ENCODE measurements at places on chromosomes 7 and 10.

DNA sequence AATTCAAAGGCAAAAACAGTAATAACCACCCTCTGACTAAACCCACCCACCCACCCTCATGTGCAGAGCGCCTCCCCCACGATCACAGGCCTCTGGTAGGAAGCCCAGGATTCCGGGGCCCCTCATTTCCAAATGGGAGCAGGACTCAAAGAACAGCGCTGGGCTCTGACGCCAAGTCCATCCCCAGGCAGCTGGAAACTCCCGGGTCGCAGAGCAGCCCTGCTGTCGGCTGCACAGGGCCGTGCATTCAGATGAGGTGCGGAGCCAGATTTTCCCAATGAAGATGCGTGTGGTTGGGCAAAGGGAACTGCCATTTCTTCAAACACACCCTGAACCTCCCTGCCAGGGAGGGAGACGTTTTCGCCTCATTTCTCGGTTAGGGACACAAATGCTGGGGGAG is 152.3 kb downstream of the MAD1L1 start:
- DNase-seq: no peak

- DNase-seq: no peak
Observed at GRCh38 chr10:89942217-89942616, 240.8 kb downstream of the KIF20B start.

DNA sequence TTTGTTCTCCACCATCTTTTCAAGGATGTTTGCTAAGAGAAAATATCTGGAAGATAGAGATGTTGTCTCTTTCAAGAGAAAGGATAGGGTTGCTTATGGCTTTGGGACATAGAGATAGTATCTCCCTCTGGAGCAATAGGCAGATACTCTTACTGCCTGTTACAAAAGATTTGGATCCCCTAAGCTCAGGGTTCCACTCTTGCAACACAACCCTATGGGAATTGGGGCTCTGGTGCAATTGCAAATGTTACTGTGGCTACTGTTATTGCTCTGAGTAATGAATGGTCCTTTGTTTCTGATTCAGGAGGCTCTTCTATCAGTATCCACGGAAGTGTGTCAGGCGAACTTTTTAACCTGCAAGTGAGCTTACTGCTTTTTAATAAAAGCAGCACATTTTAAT is 88.8 kb downstream of the GPR85 start:
- no peak for DNase-seq

DNA sequence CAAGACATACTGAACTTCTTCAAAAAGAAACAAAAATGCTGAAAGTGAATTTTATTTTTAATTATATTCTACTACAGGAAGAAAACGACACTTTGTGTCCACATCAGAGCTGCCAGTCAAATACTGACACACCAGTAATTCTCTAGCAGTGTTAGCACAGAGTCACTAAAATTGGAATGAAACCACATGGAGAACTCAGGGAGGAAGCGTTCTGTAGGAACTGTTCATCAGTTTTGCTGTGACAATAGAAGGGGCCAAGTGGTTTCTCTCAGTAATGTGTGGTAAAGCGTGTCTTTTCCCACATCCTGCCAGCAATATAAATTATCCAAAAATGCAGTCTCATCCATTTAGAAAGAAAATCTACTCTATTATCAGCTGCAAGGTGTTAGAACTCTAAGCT is 683.3 kb downstream of the GRM8 start:
- no peak for DNase-seq

- no peak for DNase-seq
Observed at GRCh38 chr7:23894892-23895569, 185.0 kb downstream of the STK31 start.

DNA sequence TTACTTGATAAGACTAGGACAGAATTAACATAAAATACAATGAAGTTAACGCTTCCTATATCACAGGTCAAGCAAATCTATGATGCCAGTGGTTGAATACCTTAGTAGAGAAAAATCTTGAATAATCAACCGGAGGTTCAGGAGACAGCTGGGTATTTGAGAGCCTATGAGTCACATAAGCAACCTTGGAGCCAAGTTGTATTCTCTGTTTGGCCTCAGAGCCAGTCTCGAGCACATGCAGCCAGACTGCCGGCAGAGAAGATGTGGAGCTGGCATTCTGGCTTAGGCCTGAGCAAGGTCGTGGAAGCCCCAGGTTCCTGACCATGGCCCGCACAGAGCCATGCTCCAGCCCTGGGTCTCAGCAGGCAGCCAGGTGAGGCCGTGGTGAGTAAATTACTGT is 90.3 kb downstream of the FAM204A start:
- no peak for DNase-seq

DNA sequence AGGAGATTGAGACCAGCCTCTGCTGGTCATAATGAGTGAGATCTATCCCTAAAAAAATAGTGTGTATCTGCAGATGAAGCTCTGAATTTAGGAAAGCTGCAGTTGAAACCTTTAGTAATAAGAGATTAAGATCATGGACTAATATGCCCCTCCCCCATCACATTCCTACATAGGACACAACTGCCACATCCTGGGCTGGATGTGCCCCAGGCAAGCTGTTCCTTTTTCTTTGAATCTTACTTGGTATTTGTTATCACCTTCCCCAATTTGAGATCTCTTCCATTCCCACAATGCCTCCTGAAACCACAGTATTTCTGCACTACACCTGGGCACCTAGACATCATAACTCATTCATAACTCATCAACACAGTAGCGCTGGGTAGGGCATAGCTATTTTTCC is 74.1 kb downstream of the DOCK1 start:
- no peak for DNase-seq

DNA sequence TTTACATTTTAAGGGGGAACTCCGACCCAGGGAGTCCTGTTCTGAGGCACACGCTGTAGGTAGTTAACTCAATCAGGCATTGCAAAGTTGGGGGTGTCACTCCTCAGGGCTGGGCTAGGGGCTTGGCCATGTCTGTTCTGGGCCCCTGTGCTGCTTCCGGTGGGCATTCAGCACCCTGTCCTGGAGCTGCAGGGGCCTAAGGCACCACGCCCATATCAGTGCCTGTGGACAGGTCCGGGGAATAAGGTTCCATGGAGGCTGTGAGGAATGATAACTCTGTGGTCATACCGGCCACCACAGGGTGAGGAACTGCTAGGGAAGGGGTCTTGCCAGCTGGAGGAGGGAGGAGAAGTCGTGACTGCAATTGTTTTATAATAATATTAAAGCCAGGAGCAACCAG is 539.1 kb upstream of the FOXK1 start:
- no peak for DNase-seq

DNA sequence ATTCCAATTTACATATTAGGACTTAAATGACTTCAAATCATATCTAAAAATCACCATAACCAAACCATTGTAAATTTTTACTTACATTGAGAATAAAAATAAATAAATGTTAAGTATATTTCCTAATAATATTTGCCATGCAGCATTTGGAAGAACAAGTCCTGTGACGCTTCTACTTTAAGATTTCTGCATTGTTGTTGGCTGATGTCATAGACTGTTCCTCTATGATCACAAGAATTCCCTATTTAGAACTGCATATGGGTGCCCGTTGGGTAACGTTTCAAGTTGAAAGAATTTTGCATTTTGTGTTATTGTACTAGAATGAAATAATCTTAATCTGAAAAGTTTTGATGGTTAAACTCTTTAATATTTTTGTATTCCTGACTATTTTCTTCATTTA is 5.1 kb upstream of the ITGB1 start:
- no peak for DNase-seq

DNA sequence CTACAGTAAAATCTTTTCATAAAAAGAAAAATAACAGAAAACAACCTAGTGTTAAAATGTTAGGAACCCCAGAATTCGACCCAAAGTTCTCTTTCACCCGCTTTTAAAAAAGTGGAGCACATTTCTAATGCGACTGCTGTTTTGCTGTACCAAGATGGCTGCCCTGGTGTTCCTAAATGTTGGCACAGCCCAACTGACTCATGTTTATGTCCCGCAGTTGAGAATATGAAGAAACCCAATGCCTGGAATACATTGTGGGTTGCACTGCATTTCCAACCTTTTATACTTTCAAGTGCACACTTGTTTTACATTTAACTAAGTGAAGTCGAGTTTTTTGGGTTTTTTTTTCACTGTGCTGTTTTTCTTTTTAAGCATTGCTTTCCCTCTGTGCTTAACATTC is 944 bp downstream of the STEAP1B start:
- no peak for DNase-seq

- DNase-seq: no peak
Observed at GRCh38 chr10:64859911-64860310, 1338.7 kb downstream of the REEP3 start.

DNA sequence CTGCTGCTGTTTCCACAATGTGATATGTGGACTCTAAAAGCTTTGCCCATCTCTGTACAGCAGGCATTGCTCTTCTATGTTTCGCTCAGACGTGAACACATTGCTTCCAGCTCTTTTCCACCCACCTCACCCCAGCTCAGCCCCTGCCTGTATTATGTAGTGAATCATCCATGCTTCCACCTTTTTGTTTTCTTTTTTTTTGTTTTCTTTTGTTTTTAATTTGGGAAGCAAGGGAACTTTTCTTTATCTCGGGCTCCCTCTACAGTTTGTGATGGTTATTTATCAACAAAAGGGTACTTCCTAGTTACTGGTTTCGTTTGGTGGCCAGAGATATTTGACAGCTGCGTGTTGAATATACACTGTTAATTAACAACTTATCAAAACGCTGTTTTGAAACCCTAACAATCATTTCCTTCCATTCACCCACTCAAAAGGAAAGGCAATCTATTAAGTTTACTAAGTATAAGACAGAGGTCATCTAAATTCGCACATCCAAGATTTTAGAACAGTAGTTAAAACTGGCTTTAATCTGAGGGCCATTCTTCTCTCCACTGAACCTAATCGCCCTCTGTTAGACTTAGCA is 127.9 kb upstream of the STK17A start:
- DNase-seq: no peak

GRCh38 chr7:142332421-142332820 is 74.6 kb upstream of the PRSS58 start:
- DNase-seq: no peak

GRCh38 chr7:94440451-94441039 is 45.9 kb downstream of the COL1A2 start:
- no peak for DNase-seq

- DNase-seq: no peak
Observed at GRCh38 chr7:100170101-100170897, 1.9 kb upstream of the GAL3ST4 start.

GRCh38 chr7:104499975-104500374 is 171.6 kb downstream of the LHFPL3 start:
- DNase-seq: no peak

DNA sequence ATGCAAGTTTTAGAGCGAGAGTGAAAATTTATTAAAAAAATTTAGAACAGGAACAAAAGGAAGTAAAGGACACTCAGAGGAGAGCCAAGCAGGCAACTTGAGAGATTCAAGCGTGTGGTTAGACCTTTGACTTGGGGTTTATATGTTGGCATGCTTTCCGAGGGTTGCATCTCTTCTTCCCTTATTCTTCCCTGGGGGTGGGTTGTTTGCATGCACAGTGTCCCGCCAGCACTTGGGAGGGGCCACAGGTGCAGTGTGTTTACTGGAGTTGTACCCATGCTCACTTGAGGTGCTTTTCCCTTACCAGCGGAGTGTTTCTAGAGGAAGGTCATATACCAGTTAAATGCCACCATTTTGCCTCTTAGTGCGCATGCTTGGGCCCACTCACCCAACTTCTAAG is 96.3 kb downstream of the CHN2 start:
- DNase-seq: no peak

DNA sequence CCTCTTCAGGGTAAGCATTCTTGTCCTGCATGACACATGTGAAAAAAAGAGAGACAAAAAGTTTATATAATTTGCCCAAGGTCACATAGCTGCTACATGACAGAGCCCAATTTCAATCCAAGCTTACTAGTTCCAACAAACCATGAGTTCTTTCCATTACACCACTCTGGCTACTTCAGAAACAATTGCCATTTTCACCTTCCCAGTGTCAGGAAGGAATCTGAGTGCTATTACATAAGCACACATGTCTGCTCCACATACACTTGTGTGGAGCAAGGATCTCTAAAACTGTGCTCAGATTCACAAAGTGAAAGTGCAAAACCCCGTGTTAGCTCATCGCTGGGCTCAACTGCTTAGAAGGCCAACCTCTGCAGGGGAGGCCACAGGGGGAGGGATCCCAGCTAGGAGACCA is 356.2 kb upstream of the NFE2L3 start:
- no peak for DNase-seq
